ENCODE measurements at places on chromosomes 4 and X.

GRCh38 chrX:50068285-50068563, 132.6 kb downstream of the AKAP4 start:
- DNase-seq = no peak

DNA sequence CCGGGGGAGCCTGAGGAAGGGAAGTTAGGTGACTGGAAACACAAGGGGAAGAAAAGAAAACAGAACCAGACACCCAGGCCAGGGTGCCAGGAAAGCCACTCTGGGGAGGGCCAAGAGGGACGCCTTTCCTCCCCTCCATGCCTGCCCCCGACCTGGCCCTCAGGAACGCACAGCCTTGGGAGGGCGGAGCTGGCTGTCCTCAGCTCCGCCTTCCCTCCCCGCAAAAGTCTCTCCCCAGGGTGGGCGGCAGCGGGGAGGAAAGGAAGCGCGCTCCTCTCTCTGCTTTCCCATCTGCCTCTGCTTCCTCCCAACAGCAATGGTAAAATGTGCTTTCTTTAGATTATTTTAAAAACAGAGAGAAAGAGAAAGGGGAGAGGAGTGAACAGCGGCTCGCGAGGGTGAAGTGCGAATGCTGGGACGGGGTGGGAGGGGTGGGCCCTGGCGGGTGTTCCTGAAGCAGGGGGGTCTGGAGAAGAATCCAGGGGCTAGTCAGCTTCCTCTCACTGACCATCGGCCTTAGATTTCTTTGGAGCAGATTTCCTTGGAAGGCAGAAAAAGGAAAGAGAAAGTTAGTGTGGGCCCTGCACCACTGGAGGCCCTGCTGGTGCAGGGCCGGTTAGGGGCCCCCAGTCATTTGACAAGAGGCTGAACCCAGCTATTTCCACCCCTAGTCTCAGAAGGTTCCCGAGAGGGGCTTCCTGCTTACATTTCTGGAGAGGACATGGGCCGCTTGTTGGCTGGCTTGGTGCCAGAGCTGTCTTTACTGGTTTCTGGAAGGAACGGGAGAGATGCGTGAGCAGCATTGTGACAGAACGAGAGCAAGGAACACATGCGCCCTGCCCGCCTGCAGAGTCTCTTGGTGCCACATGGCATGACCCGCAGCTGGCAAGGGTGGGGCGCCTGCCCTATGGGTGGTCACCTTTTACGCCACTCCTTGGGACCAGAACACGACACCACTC, 4.7 kb upstream of the RENBP start:
- DNase-seq = no peak

DNA sequence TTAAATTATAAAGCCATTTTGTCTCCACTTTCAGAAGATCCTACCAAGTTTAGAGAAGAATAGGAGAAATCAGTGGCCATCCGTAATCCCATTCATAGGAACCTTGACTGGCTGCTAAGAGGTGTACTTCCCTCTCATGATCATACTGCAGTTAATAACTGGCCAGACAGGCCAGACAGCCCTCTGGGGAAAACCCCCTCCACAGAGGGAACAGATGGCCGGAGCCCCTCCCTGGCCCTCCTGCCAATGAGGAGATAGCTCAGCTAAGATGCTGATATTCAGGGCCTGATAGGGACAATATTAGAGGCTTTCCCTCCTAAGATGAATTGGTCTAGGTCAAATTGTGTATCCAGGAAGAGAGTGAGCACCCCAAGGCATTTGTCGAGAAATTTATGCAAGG, 200.0 kb upstream of the MAOA start:
- no peak for DNase-seq

DNA sequence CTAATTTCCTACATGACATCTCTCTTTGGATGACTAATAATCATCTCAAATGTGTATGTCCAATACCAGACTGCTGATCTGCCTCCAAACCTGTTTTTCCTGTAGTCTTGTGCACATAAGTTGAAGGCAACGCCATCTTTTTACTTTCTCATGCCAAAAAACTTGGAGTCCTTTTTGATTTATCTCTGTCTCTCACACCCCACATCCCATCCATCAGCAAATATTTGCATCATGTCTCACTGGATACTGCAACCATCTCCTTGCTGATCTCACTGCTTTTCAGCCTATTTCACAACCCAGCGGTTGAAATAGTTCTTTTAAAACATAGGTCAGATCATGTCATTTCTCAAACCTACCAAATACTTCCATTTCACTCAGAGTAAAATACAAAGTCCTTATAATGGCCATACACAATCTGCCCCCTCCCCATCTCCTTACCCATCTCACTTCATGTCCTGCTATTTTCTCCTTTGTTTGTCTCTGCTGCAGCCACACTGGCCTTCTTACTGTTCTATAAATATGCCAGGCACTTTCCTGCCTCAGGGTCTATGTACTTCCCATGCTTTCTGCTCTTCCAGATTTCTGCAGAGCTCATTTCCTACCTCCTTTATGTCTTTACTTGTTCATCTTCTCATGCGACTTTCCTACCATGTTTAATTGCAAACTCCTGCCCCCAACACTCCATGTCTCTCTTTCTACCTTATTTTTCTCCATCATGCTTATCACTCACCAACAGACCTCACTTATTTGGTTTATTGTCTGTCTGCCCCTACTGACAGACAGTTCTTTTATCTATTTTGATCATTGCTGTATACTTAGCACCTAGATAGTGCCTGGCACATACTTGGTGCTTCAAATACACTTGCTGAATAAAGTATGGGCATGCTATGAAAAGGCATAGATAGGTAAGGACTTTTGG, 98.8 kb downstream of the ANXA3 start:
- no peak for DNase-seq

DNA sequence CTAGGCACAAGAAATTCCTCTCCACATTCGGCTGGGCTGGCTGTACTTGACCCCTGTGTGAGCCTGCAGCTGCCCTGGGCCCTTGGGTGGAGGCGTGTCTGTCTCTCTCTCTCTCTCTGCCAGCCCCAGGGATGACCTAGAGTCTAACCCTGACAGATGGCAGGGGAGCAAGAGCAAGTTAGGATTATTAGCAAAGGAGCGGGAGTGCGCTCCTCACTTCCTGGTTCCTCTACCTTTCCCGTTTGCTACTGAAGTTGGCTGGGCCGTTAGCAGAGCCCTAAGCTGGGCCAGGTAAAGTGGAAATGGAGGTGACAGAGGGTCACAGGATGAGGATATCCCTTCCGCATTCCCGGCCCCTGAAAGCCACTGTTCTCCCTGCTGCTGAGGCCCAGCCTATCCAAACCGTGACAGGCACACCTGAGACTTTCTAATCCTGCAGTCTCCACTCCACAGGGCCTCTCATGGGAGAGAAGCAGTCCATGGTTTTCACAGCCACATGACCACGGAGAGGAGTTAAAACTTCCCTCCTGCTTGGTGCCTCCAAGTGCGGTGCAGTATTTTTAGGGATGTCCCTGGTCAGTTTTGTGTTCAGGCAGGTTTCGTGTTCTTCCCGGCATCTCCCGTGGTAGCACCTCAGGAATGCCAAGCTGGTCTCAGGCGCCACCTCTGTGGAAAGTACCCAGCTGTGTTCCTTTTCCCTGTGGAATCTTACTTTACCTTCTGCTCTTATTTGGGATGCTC, 79.3 kb downstream of the CLDN22 start:
- no peak for DNase-seq

DNA sequence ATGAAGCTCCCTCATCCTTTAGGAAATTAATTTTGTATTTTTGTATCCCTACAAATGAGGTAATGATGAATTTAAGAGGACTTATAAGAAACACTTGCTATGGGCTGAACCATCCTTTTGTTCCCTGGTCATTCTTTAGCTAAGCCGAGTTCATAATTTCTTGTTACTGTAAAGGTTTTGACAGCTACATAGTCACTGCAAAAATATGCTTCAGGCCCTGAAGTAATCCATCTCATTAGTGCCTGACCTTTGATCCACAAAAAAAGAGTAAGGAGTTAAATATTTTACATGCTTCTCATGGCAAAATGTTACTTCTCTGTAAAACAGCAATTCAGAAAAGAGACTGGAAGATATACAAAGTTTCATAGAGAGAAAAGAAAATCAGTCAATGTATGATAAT, 290.6 kb upstream of the SLIT2 start:
- no peak for DNase-seq

DNA sequence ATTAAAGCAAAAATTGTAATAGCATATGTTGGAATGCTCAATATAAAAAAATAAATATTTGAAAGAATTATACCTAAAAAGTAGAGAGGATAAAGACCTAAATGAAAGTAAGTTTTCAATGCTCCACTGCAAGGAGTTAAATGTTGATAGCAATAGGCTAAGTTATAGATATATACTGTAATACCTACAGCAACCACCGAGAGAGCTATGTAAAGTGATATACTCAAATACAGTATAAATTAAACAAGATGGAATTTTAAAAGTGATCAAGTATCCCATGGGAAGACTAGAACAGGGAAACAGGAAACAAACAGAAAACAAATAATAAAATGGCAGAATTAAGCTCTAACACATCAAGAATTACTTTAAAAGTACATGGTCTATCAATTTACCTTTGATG, 73.9 kb downstream of the CASP3 start:
- DNase-seq = no peak

GRCh38 chrX:1391707-1392375, at the start of gene SLC25A6:
TSS of gene SLC25A6 (minus strand) at chrX:1392113. CDS start at chrX:1392009, 104 bp downstream.
- DNase-seq = peak; percentile 100

DNA sequence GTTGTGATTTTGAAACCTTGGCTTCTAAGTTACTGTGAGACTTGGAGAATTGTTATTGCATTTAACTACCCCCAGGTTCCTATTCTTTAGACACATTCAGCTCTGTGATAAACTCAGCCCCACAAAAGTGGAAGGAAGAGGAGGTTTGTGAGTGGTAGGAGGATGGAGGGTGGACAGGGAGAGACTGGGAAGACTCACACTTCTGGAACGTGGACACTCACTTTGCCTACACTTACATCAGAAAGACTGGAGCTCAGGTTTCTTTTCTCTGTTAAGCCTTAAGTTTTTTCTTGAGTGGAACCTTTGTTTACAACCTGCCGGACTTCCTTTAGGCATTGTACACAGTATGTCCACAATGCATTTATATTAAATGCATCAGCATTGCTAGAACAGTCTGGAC, 99.0 kb downstream of the AREG start:
- no peak for DNase-seq

GRCh38 chrX:130669233-130669632, 233.8 kb downstream of the ENOX2 start:
- DNase-seq = no peak

- DNase-seq = no peak
These were observed 60.7 kb downstream of the ABCG2 start for GRCh38 chr4:88097781-88098180.

DNA sequence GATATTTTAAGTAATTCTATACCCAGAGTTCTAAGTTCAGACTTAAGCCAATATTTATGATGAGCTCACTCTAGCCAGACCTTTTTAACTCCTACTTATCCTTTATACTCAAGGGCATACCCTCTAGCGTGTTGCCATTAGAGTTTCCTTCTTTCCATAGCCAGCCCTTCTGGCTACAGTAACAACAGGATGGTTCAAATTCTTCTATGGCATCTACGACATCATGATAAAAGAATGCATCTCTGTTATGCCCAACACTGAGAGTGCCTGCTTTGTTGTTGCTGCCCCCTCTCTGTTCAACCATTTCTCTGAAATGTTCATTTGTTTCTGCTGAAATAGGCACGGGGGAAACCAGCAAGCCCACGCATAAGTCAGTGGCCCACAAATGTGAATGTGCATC, 104.5 kb downstream of the UBE2NL start:
- no peak for DNase-seq

Data from head of caudate nucleus (tissue), 42 donors.